Stimulated activated CD8-positive, alpha-beta memory T cell treated with anti-CD3 and anti-CD28 coated beads, Interleukin-2, amount 100 ng/mL, for 1 hour (primary cell): ENCODE measurements at places on chromosomes 2 and 18.

DNA sequence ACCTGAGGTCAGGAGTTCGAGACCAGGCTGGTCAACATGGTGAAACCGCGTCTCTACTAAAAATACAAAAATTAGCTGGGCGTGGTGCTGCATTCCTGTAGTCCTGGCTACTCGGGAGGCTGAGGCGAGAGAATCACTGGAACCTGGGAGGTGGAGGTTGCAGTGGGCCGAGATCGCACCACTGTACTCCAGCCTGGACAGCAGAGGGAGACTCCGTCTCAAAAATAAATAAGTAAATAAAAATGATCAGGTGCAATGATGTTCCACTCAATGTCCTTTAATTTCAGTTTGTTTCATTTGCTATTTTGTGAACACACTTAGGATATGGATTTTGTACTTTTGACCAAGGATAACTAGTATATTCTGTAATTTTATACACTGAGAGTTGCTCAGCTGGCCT, 9.3 kb downstream of the HADHA start:
- DNase-seq, result no peak

DNA sequence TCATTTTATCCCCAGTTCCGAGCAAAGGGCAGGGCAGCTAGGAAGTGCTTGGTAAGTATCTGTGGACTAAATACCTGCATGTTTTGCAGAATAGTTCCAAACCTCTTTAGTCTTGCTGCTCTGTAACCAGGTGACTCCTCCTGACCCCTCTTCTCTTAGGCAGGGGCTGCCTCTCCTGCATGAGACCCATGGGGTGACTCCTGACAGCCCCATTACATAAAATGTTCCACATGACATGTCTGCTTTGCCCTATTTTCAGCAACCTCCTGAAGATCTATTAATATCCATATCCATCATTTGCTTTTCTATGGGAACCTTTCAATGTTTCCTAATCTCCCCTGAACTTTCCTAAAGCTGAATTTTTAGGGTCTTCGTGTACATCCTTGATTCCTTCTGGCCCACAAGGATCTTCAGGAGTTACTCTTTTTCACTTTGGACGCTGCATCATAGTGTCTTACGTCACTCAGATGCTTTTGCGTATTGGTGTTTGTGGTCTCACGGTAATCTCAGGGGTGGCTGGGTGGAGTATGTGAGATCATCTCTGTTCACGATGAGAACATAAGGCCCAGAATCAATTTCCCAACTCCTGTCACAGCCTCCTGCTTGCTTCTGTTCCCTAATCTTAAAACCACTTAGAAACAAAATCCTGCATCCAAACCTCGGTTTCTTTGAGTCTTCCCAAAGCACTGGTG, 76.6 kb downstream of the MAPK4 start:
- DNase-seq, result no peak

GRCh38 chr2:634636-635388, 42.4 kb downstream of the TMEM18 start:
- no peak for DNase-seq

DNA sequence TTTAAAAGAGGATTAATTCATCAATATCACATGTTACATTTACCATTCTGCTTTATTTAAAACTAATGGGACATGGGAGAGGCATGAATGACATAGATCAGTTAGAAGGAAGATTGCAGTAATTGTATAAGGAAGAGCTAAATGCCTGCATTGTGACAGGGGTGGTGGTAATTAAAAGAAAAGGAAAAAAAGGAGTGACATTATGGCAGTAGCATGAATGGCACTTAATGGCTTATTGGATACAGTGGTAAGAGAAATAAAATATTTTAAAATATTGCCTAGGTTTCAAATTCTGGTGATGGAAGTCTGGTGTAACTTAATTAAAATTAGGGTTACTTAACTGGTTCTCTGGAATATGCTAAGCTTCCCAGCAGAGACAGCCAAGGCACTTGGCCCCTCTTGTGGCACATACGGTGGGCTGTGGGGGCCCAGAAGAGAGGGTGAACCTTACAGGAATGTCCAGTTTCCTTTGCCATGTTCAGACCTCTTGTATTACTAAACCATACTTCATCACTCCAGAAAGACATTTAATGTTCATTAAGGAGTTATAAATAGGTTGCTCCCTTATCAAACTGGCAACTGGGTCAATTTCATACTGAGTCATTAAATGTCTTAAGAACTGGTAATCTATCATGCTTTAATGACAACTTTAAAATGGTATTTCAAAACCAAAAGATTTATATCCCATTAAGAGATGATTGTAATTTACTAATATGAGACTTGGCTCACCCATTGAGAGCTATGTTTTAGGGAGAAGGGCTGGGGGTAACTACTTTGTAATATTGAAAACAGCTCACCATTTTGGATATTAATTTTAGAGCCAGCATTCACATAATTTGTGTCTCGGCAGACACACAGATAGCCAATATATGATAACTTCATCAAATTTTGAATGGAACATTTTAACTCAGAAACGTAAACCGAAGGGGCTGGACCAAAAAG, 798.9 kb upstream of the PIK3C3 start:
- no peak for DNase-seq

DNA sequence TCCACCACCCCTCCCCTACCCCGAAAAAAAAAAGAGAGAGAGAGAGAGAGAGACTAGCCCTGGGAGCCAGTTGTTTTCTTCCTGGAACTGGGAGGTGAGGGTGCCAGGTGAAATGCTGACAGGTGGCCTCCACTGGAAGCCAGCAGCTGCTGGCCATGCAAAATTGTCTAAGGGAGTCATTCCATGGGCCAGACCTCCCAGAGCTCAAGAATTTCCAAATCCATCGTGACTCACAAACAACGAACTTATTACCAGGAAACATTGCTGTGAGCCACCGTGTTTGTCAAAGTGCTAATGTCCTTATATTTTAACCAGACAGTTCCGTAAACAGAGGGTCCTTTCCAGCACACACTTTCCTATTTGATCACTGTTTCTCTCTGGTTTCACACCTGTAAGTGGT, 68.5 kb upstream of the PID1 start:
- DNase-seq, result no peak

DNA sequence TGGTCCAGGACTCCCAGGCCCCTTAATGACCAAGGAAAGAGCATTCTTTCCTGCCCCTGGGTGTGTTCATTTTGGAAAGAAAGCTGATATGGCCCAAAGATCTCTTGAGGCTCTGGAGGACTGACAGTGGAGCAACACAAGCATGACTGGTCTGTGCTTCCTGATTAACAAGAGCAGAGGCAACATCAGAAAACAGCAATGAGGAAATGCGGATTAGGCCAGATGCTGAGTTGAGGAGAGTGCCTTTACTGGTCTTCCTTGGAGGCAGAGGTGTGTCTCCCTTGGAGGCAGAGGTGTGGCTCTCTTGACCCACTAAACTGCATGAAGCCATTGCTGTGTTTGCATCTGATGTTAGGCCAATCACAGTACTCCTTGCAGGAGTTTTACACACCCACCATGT, 19.9 kb downstream of the IL36B start:
- DNase-seq, result no peak

DNA sequence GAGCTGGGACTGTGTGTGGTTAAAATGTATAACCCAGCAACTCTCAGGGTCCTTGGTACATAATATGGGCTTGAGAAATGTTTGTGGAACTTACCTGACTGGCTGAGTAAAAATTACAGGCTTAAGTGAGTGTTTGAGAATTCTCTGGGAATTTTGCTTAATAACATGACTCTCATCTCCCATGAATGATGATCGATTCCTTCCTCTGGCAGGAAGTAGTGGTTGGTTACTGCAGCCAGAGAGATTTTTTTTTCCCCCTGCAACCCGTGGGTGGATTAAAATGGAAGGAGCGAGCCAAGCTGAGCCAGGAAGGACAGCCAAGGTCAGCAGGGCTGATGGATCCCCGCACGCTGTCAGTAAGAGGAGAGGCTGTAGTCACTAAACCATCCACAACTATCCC, 40.6 kb upstream of the RFX8 start:
- DNase-seq, result no peak

GRCh38 chr18:56945171-56946083, 201.5 kb upstream of the BOD1L2 start:
- DNase-seq, result no peak

DNA sequence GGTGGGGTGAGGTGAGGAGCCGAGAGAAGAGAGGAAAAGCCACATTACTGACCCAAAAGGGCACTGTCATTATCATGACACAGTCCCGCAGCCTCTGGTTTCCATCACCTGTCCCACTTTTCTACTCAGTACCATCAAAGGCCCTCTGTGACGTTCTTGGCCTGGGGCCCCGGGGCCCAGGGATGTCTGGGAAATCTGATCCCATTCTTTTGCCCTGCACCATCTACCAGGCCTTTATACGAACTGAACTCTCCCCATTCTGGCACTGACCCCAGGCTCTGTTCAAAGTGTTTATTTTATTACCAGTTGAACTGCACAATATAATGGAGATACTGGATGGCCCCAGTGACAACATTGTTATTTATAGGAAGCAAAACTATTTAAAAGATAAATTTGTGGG, 89.1 kb downstream of the COL6A3 start:
- no peak for DNase-seq

GRCh38 chr2:29224693-29225551, 109.7 kb downstream of the CLIP4 start:
- DNase-seq, result no peak

- DNase-seq, result no peak
These were observed 167.1 kb upstream of the FN1 start for GRCh38 chr2:215602997-215603396.

GRCh38 chr2:66699793-66700676, 265.1 kb downstream of the MEIS1 start:
- DNase-seq, result no peak

- DNase-seq, result no peak
These were observed 44.5 kb upstream of the MAP4K3 start for GRCh38 chr2:39481611-39482010.

- DNase-seq, result no peak
These were observed 10.3 kb downstream of the PSTPIP2 start for GRCh38 chr18:46061796-46062195.

DNA sequence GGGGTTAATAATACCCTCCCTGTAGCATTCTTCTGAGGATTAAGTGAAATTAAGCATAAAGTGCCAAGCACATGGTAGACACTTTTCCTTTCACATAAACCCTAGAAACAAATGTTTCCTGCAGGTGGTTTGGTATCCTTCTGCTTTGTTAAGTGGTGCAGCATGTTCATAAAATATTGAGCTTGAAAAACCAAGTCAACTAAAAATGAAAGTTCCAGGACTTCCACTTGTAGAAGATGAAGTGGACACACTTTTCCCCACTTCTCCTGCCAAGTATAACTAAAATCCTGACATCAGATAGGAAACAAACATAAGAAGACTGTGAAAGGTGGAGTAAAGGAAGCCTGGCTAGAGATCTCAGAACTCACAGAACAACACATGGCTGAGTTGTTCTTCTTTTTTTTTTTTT, 90.5 kb downstream of the COLEC12 start:
- DNase-seq, result no peak

- no peak for DNase-seq
These were observed 352.8 kb upstream of the KCNH7 start for GRCh38 chr2:163191372-163191771.

DNA sequence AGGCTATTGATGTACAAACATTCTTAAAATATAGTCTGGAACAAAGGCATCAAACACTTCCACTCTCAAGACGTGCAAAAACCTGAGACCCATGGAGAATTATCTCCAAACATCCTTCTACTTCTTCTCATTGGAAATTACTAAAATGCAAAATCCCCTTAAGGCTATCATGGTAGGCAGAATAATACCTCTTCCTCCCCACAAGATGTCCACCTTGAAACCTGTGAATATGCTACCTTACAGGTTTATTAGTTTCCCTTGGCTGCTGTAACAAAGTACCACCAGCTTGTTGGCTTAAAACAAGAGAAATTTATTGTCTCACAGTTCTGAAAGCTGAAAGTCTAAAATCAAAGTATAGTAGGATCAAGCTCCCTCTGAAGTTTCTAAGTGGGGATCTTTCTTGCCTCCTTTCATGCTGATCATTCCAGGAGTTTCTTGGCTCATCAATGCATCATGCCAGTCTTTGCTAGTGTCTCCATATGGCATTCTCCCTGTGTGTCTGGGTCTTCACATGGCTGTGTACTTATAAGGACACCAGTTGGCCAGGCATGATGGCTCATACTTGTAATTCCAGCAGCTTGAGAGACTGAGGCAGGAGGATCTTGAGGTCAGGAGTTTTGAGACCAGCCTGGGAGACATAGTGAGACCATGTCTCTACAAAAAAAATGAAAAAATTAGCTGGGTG, 163.7 kb upstream of the NCK2 start:
- DNase-seq, result no peak

DNA sequence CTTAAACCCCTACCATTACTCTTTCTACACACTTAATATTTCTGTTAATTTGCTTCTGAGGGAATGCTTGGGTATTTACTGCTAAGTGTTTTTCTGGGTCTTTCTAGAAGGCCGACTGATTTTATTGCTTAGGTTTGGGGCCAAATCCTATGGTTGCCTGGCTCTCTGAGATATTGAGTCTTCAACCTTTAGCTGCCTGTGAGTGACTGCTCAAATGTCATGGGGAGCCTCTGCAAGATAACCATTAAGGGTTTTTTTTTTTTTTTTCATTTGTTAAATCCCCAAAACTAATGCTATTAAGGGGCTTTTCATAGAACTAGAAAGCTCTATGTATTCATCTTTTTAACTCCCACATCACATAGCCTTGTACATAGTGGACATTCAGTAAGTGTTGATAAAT, 5.0 kb downstream of the OSBPL6 start:
- DNase-seq, result no peak

- DNase-seq, result no peak
These were observed 31.7 kb upstream of the DNMT3A start for GRCh38 chr2:25373269-25373981.

GRCh38 chr18:13409026-13409425, 190.5 kb downstream of the LDLRAD4 start:
- DNase-seq, result no peak

GRCh38 chr2:105536175-105536574, 137.3 kb upstream of the FHL2 start:
- no peak for DNase-seq

DNA sequence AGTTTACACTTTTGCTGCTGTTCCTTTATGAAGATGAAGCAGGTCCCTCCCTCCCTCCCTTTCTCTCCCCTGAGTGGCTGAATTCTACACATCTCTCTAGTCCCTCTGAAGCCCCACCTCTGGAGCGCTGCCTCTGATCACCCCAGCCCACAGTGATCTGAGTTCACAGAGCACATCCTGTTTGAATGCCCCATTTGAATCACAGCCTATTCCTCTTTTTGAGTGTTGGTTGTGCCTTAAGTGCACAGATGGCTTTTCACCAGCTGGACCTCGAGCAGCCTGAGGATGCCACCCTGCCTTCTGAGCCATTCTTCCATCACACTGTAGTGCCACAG, 87.1 kb downstream of the ITGB1BP1 start:
- DNase-seq, result no peak

GRCh38 chr2:241559323-241560161, 997 bp downstream of the BOK start:
- DNase-seq, result no peak

- DNase-seq, result no peak
These were observed 15.8 kb downstream of the CCDC74A start for GRCh38 chr2:131543385-131543891.

- DNase-seq, result no peak
These were observed 103.7 kb upstream of the NABP1 start for GRCh38 chr2:191574232-191574631.
